DMS79 treated with DMSO at 0.1 percent for 48 hours (cell line): ENCODE measurements at places on chromosomes 3 and 15.

DNA sequence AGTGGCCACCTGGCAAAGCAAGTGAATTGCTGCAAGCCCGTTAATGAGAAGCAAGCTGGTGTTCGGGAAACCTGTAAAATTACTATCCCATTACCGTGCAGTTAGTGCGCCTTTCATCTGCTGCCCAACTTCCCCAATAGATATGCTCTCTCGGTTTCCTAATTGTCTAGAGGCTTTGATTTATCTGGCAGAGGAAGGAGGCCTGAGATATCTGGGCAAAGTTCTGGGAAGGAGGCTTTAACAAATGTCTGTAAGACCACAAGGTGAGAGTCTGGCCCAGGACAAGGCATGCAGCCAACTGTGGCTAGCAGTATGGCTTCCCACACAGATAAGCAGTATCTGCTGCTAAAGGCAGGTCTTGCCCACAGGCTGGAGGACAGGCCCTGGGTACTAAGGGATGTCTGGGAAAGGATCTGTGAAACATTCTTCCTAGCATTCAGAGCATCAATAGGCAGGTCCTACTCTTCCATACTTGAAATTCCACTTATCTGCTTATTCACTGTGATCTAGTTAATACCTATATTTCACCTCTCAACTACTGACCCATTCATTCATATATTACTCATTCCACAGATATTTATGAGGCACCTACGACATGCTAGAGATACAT is 130.0 kb upstream of the SLC2A2 start:
- no peak for DNase-seq

GRCh38 chr3:193509103-193509965 is 45.4 kb downstream of the ATP13A4 start:
- no peak for DNase-seq

GRCh38 chr3:145175626-145176025 is 985.4 kb downstream of the PLOD2 start:
- DNase-seq, result no peak

- DNase-seq, result peak; percentile 12
Measured at GRCh38 chr3:189404024-189404423, 227.2 kb upstream of the TP63 start.

GRCh38 chr3:127886231-127886955 is 28.6 kb upstream of the KBTBD12 start:
- peak; percentile 83 for DNase-seq

DNA sequence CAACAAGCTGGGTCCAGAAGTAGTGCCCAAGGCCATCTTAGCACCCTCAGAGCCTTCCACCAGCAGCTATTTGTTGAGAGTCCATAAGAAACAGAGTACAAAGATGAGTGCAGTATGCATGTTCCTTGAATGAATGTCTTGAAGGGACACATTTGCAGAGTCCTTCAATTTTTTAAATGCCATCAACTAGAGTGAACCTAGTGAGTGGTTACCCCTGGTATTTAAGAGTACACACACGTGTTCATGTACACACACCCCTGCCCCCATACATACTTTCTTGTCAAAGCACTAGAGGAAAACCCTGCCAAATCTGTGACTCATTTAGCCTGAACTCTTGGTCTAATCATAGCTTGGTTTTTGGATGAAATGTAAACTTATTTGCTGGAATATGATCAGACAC is 84.5 kb upstream of the GALNT15 start:
- no peak for DNase-seq

DNA sequence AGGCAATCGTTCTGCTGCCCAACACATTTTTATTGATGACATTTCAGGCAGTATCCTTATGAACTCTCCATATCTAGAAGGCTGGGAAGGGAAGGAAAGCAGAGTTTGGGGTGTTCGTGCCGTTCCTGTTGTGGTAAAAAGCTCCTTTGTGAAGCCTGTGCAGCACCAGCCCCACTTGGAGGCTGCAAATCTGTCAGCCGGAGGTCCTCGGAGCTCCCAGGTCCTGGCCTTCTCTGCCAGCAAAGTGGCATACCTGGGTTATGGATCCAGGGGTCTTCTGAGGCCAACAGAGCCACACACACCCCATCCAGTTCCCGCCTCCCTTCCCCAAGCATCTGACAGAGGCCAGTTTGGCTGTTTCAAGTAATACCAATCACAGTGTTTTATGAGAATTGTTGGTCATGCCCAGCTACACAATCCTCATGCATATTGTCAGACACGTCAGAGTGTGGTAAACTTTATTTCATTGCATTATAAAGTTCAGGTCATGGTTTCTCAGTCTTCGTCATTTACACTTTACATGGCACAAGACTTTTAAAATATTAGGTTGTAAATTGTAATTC is 15.9 kb upstream of the USP3 start:
- no peak for DNase-seq

GRCh38 chr3:30496066-30496966 is 110.1 kb upstream of the TGFBR2 start:
- DNase-seq, result no peak

DNA sequence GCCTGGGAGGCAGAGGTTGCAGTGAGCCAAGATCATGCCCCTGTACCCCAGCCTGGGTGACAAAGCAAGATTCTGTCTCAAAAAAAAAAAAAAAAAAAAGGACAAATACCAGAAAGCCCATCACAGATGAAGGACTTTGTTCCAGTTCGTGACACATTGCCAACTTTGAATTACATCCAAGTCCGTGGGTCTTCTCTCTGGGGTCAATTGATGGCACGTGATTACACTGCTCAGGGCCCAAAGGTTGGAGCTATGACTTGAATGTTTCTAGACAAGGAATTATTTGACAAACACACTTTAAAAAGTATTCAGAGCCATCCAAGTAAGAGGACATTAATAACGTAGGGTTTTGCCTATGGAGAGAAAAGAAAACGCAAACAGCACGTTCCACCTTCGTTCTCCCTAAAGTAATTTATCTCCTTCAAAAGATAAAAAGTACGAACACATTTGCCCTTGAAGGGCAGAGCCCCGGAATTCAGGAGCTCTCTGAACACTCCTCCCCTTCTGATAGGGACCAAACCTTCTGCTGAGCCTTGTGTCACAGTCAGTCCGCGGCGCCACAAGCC is 31.3 kb upstream of the ST3GAL6 start:
- no peak for DNase-seq

DNA sequence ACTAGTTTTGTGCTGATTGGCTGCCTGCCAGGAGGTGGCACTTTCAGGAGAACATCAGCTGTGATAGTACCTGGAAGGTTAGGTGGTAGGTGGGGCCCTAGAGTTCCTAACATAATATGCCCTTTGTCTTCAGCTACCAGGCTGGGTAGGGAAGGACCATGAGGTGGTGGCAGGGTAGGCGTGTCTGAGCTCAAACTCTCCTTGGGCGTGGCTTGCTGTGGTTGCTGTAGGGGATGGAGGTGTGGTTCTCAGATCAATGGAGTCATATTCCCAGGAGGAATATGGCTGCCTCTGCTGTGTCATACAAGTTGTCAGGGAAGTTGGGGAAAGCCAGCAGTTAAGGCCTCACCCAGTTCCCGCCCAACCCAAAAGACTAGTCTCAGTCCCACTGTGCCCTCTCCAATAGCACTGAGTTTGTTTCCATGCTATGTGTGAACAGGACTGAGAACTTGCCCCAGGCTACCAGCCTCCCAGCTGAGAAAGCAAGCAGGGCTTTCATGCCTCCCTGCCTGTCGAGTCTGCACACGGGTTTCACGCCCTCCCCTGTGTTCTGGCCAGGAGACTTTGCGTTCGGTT is 107.7 kb downstream of the CHCHD4 start:
- no peak for DNase-seq

DNA sequence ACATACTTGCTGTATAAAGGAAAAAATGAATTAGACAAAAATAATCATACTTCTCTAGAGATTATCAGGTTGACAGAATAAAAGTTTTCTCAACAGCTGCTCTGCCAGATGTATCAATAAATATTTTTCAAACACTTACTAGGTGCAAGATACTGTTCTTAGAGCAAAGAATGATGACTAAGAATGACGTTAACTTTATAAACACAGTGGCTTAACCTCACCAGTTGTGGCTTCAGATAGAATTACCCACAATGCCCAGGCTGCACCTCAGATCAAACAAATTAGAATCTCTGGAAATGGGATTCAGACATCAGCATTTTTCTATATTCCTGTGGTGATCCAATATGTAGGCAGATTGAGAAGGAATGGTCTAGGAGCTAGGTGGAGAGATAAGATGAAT is 422.4 kb upstream of the ATP11B start:
- no peak for DNase-seq

DNA sequence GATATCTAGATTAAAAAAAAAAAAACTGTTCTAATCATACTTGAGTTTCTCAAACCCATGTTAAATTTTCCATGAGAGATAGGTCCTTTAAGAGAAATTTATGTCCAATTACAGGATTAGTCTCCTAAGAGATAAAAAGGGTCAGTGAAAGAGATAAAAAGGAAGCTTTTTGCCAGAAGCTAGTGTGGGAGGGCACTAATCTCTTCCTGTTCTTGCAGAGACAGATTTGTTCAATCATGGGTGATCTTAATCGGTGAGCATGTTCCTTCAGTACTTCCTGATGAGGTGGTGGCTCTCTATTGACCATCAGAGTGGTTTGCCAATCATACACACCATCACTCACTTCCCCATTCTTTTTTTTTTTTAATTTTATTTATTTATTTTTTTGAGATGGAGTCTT is 16.9 kb upstream of the LPP start:
- no peak for DNase-seq

- no peak for DNase-seq
Measured at GRCh38 chr3:26652164-26652563, 29.6 kb downstream of the LRRC3B start.

DNA sequence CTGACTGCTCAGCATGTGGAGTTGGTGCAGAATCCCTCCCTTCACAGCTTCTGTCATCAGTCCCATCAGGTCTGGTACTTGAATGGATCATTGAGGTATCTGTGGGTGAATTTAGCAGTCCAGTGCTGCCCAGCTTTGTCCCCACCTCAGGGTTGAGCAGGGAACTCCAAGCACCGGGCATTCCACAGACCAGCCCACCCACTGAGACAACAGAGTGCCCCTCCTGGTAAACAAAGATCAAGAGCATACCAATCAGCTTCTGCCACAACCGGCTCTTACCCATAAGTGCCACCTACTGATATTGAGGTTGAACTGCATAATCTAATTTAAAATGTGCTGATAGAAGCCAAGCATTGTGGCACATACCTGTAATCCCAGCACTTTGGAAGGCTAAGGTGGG is 57.1 kb upstream of the FXR1 start:
- DNase-seq, result no peak

DNA sequence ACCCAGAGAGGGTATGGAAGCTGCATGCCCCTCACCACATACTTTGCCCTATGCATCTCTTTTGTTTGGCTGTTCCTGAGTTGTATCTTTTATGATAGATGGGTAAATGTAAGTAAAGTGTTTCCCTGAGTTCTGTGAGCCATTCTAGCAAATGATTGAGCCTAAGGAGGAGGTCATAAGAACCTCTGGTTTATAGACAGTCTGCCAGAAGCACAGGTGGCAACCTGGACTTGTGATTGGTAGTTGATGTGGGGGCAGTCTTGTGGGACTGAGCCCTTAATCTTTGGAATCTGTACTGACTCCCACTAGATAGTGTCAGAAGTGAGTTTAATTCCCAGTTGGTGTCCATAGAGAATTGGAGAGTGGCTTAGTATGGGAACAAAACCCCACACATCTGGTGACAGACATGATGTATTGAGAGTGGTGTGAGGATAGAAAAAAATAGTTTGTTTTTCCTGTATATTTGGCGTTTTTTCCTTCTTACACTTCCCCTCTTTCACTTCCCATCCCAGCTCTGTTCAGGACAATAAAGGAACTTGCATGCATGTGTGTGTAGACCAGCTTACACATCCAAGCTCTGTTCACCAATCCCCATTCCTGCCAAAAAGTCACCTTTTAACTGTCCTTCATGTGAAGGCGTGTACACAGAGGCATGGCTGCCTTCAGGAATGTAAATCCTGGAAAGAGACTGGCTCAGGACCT is 38.1 kb upstream of the SPPL2A start:
- DNase-seq, result no peak

DNA sequence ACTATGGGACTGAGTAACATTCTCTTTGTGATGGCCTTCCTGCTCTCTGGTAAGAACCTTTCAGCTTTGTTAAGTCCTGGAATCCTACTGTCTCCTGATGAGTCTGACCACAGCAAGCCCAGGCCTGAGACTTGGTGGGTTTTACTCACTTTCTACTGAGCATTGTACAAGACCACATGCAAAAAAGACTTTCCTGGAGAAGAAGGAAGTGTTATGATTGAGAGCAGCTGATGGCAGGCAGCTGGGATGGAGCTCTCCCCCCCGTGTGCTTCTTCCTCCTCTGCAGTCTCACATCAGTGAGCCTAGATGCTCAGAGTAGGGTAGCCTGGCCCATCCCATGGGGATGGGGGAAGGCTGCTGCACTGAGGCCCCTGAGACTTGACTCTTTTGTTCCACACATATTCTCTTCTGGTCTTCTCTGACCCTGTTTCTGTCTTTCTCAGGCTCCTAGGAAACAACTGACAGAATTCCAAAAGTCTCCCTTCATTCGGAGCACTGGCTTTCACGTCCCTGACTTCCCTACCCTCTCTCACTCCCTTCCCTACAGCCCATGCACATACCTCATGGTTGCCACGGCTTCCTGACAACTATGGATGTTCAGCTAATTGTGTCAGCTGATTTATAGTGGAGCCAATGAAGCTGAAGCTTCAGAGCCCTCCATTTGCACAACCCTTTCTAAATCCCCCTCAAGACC is 36.6 kb downstream of the CD86 start:
- no peak for DNase-seq

DNA sequence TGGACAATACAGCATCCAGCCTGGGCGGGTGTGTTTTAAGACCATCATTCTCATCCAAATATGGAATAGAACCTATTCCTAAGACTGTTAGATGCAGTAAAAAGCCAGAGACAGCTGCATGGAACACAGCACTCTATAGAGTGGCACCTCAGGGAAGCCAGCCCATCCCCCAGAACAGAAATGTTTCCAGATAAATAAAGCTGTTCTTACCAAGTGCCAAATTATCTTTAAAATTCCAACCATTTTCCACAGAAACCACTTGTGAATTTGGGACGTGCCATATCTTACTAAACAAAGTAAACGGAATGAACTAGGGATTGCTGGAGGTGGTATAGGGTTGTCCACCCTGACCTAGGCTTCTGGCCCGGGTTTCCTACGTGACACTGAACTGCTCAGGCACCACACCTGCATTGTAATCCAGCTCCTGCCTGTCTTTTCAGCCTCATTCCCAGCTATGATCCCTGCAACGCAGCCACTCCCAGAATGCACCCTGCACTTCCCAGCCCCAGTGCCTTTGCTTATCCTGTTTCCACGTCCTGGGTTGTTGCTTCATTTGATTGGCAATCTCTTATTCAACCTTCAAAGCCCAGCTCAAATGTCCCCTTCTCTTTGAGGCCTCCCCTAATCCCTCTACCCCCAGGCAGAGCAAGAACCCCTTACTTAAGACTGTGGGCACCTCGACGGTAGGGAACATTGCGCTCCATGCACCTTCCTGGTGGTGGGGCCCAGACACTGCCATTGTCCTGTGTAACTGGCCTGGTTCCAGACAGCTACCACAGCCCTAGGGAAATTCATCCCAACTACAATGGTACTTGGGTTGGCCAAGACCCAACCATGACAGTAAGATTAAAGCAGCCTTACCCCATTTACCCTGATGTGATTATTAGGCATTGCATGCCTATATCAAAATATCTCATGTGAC is 100.2 kb downstream of the IQSEC1 start:
- DNase-seq, result no peak
